ENCODE measurements at places on chromosomes 3 and 15. TPM values are rescaled to one million over a fixed set of nuclear protein-coding genes. Genes with fewer than 3 reads are reported as not detected.

ZCWPW2 gene
- total RNA-seq, result not detected

SAMMSON gene
- total RNA-seq, result 0.43 TPM

TTLL13 gene
- total RNA-seq, result not detected

PSTPIP1 gene
- 0.53 TPM for total RNA-seq

CLRN1 gene
- total RNA-seq, result not detected

MORC1 gene
- 0.11 TPM for total RNA-seq

PIGZ gene
- 0.67 TPM for total RNA-seq

CCNDBP1 gene
- 41.6 TPM for total RNA-seq

PGBD4 gene
- total RNA-seq, result 3.0 TPM

NANOGP8 gene
- total RNA-seq, result not detected

NPAP1 gene
- not detected for total RNA-seq
